ENCODE measurements at places on chromosomes 6 and 20.

- DNase-seq: no peak
Observed at GRCh38 chr6:50706575-50706974, 6.8 kb upstream of the TFAP2D start.

DNA sequence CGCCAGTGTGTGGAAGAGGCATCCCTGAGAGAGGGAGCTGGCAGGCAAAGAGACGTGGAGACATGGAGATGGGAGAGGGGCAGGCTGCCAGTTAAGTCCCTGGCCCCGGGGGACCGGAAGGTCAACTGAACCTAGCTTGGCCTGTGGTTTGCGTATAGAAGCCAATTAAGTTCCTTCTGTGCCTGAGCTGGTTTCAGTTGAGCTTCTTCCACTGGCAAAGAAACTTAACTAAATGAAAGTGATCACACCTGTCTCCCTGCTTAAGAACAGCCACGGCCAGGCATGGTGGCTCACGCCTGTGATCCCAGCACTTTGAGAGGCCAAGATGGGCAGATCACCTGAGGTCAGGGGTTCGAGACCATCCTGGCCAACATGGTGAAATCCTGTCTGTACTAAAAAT, 26.7 kb upstream of the NNAT start:
- DNase-seq: no peak

DNA sequence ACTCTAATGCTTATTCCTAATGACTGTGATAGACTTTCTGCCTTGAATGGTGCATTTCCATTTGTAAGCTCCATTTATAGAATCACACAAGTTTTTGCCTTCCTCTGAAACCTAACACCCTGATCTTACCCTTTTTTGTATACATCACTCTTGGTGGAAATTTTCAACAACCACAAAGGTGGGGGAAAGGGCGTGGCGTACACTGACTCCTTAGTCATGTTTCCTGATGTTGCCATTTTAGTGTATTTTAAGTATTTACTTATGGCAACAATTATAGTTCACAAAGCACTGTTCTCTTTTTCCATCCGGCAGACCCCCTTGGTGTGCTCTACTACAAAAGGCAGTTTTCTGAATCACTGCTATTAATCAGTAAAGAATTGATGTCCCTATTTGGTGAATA, 92.0 kb downstream of the ATXN1 start:
- no peak for DNase-seq

DNA sequence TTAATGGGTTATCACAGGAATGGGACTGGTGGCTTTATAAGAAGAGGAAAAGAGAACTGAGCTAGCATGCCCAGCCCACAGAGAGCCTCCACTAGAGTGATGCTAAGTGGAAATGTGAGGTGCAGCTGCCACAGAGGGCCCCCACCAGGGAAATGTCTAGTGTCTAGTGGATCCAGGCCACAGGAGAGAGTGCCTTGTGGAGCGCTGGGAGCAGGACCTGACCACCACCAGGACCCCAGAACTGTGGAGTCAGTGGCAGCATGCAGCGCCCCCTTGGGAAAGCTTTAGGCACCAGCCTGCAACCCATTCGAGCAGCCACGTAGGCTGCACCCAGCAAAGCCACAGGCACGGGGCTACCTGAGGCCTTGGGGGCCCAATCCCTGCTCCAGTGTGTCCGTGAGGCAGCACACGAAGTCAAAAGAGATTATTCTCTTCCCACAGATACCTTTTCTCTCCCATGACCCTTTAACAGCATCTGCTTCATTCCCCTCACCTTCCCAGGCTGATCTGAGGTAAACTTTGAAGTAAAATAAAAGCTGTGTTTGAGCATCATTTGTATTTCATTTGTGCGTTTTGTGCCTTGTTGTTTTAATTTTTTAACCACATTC, 4.4 kb downstream of the HLA-E start:
- DNase-seq: no peak

- DNase-seq: peak; percentile 38
Observed at GRCh38 chr6:63764318-63764916, 128.8 kb downstream of the PHF3 start.

DNA sequence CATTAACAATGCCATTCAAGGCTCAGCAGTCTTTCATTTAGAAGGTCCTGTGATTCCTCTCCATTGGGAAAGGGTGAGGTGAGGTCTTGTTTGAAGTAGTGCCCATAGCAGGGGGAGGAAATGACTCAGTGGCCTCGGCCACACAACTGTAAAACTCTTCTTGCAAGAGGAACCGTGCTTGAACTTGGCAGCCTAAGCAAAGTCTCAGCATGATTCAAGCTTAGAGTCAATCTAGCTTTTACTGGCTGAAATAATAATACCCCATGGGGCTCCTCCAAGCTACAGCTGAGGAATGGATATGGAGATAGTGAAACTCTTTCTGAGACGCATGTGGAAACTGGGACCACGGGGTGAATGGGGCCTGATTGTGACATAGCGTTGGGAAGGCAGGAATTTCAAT, 428.2 kb downstream of the BMP2 start:
- no peak for DNase-seq

- no peak for DNase-seq
Observed at GRCh38 chr20:539848-540247, 3.7 kb downstream of the CSNK2A1 start.

DNA sequence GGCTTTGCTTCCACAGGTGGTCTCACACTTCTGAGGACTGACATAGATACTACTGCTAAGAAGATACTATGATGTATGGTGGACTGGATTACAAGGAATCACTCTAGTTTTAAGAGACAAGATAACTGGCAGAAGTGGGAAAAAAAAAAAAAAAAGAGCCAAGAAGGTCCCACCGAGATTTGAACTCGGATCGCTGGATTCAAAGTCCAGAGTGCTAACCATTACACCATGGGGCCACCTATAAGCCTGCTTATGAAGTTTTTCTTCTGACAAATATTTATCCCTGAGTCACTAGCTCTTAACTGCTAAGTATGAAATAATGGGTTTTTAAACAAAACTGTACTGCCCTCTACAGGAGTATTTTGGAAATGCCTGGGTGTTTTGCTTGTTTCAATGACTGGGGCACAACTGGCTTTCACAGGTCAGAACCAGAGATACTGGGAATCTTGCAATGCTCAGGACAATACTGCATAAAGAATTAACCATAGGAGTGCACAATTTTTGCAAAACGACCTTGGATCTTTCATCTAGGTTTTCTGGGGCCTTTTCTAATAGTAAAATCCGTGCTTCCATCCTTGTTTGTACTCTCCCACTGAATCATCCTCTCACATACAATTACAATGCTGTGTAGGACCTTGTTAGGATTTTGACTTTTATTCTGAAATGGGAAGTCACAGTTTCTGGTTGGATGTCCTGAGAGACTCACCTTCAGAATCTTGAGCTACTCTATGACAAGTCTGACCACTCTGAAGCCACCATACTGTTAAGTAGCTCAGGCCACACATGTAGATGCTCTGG, 116.3 kb downstream of the OR2B2 start:
- DNase-seq: peak; percentile 88

GRCh38 chr6:82690283-82690682, 326.7 kb downstream of the TPBG start:
- DNase-seq: no peak

- DNase-seq: no peak
Observed at GRCh38 chr20:56245761-56246160, 2.8 kb upstream of the MC3R start.

- DNase-seq: no peak
Observed at GRCh38 chr20:2840967-2841531, 504 bp downstream of the VPS16 start.

DNA sequence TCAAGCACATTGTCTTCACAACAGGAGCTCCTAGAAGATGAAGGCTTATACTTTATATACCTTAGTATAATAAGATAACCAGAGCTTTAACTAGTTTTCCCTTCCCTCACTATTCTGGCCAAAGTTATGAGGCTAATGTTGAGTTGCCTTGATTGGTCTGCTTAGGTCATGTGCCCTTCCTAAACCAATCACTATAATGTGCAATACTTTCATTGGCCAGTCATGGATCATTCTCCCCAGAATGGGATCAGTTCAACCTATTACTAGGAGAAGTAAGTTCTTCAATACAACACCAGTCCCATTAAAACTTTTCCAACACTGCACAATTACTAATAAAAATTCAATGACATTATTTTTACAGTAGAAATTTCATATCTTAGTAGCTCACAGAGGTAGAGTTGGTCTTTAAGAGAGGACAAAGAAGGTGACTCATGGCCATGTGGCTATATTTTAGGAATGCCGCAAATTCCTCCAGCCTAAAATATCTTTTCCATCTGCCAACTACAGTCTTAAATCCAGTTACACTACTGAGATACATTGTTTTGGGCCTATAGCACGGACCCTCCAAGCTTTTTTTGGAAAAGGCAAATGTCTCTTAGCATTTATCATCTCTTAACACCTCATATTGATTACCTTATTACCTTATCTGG, 12.5 kb upstream of the POU3F2 start:
- DNase-seq: no peak

GRCh38 chr6:146289816-146290588, 253.6 kb upstream of the RAB32 start:
- no peak for DNase-seq

GRCh38 chr6:143408151-143408786, 42.2 kb downstream of the ADAT2 start:
- DNase-seq: no peak

GRCh38 chr6:152811785-152812184, 61.2 kb downstream of the VIP start:
- DNase-seq: no peak

DNA sequence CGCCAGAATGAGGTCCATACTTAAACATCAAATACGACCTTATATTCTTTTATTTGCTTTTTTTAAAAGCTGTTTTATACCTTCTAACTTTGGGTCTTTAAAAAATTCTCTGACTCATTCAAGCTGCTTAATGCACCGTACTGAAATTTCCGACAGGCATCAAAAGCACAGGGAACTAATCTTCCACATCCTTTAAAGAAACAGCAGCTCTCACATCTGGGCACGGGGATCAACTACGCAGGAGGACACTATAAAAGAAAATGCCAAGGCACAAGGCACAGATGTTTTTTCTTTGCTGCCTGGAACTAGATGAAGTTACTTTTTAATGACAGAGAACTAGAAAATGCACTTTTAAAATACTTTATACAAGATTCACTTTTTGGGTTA, 112.4 kb upstream of the ARG1 start:
- no peak for DNase-seq

DNA sequence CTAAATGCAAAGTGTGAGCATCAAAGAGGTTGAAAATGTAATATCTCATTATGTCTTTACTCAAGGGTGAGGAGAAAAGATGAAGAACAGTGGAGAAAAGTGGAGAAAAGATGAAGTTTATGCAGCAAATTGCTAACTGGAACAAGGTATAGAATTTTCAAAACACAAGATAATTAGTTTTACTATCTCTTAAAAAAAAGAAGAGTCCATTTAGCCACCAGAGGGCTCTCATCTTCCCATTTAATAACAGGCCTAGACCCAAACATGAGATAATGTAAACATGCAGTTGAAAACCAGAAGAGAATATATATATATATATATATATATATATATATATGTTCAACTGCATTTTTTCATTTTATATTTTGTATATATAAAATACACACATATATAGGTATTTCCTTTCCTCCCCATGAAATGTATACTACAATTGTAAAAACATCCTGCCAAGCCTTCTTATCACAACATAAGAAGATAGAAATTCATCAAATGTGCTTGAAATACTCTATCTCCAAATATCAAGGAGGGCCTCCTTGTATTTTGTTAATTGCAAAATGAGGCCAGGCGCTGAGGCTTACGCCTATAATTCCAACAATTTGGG, 78.4 kb downstream of the ADTRP start:
- DNase-seq: peak; percentile 50

- no peak for DNase-seq
Observed at GRCh38 chr6:49733680-49734079, 10.5 kb downstream of the CRISP3 start.

GRCh38 chr6:37784585-37784967, 35.0 kb upstream of the ZFAND3 start:
- DNase-seq: no peak

DNA sequence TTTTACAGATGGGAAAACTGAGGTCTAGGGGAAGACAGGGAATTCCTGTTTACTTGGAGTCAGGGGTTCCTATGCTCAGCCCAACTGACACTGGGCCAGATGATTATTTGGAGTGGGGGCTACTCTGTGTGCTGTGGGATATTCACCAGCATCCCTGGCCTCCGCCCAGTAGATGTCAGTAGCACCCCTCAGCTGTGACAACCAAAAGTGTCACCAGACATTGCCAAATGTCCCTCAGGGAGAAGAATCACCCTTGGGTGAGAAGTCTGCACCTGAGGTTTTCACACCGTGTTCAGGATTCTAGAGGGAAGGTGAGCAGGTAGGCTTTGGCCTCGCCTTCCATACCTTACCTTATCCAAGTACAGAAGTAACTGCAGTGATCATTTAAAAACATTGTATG, 27.6 kb downstream of the CDH26 start:
- no peak for DNase-seq

DNA sequence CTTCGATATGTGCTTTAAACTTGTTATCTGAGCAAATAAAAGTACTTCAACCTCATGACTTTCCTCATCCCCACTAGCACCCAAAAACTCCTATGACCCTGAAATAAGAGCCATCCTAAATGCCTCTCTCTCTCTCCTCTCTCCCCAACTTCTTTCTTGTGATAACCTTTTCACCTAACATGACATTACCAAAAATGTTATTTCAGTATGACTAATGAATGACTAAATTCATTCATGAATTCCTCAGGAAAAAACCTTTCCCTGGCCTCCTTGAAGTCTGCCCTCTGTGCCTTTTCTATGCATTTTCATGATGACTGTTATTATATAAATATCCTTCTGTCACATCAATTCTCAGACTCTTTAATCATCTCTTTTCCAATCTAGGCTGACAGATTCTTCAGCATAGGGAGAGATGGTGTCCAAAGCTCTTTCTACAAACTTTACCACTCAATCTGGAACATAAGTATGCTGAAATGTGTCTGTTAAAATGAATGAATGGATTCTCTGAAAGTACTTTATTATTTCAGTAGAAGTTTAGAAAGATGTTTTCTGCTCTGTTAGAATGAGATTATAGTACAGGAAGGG, 114.3 kb upstream of the GGTLC1 start:
- no peak for DNase-seq

GRCh38 chr6:15526212-15526701, 136.6 kb downstream of the DTNBP1 start:
- DNase-seq: no peak

- no peak for DNase-seq
Observed at GRCh38 chr6:97288188-97288587, 5.2 kb upstream of the MMS22L start.

- no peak for DNase-seq
Observed at GRCh38 chr6:142966294-142966693, 21.3 kb upstream of the HIVEP2 start.

- no peak for DNase-seq
Observed at GRCh38 chr20:46590443-46590842, 40.0 kb upstream of the OCSTAMP start.

DNA sequence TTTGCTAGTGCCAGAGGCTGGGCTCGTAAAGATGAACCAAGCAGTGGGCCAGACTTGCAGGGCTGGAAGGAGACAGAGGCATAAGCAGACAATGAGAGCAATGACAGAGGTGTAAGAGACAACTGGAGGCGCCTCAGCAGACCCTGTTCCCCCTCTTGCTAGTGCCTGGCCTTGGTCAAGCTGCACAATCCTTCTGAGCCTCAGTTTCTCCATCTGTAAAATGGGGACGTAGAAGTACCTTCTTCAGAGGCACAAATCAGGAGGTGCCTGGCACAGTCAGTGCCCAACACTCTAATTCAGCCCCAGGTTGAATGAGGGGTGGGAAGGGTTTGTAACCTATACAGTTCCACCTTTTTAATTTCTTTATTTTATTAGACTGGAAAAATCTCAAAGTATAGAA, 23.2 kb downstream of the BPIFB1 start:
- DNase-seq: no peak

GRCh38 chr6:127635091-127635490, 58.1 kb downstream of the C6orf58 start:
- DNase-seq: no peak

All from NCI-H460 (cell line).